ENCODE measurements at places on chromosomes 2 and 18. TPM values are rescaled to one million over a fixed set of nuclear protein-coding genes. Genes with fewer than 3 reads are reported as not detected.
A peak's percentile ranks its signal among the peaks of the same experiment; 100 is the strongest.

DNA sequence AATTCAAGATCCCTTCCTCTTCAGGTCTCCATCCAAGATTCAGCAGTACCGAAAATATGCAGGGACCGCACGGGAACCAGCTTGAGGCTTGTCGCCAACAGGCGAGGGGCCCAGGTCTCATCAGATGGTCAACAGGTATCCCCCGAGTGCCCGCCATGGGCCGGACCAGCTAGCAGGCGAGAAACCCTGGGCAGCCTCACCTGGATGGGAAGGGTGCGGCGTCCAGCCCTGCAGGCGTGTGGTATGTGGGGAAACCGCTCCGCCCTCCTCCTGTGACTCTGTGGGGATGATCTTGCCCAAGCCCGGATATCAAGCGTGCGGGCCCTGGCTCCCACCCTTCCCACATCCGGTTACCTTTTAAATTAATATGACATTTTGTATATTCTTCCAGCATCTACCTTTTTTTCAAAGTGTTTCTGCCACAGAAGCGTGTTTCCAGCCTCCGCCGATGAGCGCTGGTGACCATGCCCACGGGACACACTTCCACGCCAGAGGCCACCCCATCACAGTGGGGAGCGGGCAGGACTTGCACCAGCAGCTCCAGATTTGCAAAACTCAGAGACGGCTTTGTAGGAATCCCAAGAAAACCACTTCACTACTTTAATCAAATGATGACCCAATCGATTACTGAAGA, 33.2 kb downstream of the ZNF516 start:
- H3K36me3 ChIP-seq, result no peaks in the 10 kb centered on the region
- no peak for DNase-seq
- peak overlapping the region; percentile 80 for H3K27ac ChIP-seq

The PIEZO2 gene
- total RNA-seq, result not detected

GRCh38 chr2:27095745-27096651, 9.4 kb downstream of the KHK start:
- peak overlapping the region; percentile 11 for H3K27ac ChIP-seq
- H3K36me3 ChIP-seq, result no peaks in the 10 kb centered on the region
- peaks cover 2% of the 10 kb centered on the region for H3K4me1 ChIP-seq
- no peak overlapping the region for H3K4me3 ChIP-seq

DNA sequence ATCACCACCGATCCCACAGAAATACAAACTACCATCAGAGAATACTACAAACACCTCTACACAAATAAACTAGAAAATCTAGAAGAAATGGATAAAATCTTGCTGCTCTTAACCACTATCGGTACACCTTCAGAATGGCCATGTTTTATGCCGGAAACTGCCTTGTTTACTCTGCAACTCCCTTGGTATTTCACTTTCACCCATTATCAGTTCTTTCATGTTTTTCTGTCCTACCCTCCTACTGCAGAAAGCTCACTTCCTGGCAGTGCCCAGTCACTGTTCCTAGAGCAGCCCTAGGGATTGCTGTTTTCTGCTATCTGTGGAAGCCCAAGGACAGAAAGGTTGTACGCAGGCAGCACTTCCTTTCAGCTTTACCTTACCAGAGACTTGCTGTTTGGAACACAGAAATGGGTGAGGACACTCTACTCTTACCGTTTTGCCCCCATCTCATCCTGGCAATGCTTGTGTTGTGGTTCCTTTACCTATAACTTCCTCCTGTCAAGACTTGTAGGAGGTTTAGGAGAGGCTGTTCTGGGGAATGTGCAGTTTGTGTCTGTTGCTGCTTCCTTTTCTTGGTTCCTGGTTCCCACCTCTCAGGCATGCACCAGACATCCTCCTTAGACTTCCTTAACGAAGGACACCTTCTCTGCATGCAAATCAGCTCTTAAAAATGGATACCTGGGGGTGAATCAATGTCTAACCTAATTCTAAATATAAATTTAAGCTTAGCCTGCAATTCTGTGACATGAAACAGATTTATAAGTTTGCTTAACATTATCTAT, 394.4 kb downstream of the SPAG16 start:
- H3K27me3 ChIP-seq, result no peaks in the 10 kb centered on the region
- no peaks in the 10 kb centered on the region for H3K36me3 ChIP-seq
- no peak overlapping the region for H3K4me3 ChIP-seq
- no peaks in the 10 kb centered on the region for H3K4me1 ChIP-seq
- H3K27ac ChIP-seq, result no peak overlapping the region
- DNase-seq, result no peak

The PFN4 gene
- not detected for total RNA-seq

- H3K4me3 ChIP-seq, result no peak overlapping the region
- DNase-seq, result no peak
- H3K27me3 ChIP-seq, result peaks cover 36% of the 10 kb centered on the region
- no peak overlapping the region for H3K27ac ChIP-seq
- H3K36me3 ChIP-seq, result no peaks in the 10 kb centered on the region
Observed at GRCh38 chr2:217839073-217839749, 163.6 kb downstream of the TNS1 start.

GRCh38 chr18:75654851-75655751, 227.6 kb upstream of the SMIM21 start:
- no peaks in the 10 kb centered on the region for H3K36me3 ChIP-seq
- H3K27me3 ChIP-seq, result peaks cover 9% of the 10 kb centered on the region
- no peak overlapping the region for H3K4me3 ChIP-seq

DNA sequence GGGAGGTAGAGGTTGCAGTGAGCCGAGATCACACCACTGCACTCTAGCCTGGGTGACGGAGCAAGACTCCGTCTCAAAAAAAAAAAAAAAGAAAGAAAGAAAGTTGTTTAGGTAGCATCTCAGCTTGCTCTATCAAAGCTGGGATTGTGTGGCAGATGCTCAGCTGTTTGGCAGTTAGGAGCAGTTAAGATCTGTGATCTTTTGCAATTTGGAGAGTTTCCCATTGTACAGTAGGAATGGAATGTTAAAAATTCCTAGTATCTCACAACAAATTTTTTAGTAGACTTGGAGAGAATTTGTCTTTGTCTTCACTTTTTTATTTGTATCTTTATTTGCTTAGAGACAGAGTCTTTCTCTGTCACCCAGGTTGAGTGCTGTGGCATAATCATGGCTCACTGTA, 122.9 kb upstream of the UNC80 start:
- H3K27me3 ChIP-seq, result no peaks in the 10 kb centered on the region
- no peaks in the 10 kb centered on the region for H3K4me1 ChIP-seq
- H3K4me3 ChIP-seq, result no peak overlapping the region
- H3K36me3 ChIP-seq, result no peaks in the 10 kb centered on the region
- no peak for DNase-seq
- no peak overlapping the region for H3K27ac ChIP-seq

DNA sequence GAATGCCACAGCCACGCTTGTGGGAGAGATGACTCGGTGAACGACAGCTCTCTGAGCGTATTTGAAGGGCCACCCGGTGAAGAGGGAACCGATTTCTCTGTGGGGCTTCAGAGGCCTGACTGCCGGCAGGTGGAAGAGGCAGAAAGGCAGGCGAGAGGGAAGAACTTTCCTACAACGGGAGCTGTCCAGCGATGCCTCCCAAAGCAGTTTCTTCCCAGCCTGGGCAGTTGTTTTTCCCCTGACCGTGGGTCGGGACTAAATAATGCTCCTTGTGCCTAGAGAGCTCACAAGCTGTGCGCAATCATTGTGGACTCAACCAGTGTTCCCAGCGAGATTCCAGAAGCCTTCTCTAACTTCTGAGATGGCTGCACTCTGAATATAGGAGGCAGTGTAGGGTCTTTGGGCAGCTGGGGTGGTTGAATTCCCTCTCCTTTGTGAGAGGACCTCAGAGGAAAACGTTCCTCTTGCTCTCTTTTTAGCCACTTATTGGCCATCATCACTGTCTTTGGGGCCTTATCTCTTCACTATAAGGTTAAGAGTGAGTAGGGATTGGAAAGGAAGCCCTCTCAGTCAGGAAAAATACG, 710 bp downstream of the SEC11C start:
- H3K4me3 ChIP-seq, result peak overlapping the region; percentile 94
- H3K27me3 ChIP-seq, result peaks cover 15% of the 10 kb centered on the region
- H3K27ac ChIP-seq, result peak overlapping the region; percentile 92
- no peak for DNase-seq
- H3K36me3 ChIP-seq, result peaks cover 2% of the 10 kb centered on the region
- peaks cover 40% of the 10 kb centered on the region for H3K4me1 ChIP-seq

The CRYBA2 gene
- total RNA-seq, result not detected

DNA sequence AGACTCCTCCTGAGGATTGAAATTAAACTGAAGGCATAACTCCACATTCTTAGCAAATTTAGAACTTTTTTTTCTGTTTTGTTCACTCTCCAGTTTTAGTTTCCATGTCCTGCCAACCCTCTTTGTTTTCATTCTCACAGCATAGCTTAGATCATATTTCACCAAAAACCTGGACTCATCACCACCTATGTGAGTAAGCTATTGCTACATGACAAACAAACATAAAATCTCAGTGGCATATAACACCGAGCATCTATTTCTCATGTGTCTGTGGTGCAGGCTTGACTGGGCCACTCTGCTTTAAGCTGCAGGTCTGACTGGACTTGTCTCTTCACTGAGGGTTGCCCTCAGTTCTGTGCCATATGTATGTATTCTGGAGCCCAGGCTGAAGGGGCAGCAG, 385.2 kb downstream of the ARHGAP15 start:
- peaks cover 28% of the 10 kb centered on the region for H3K4me1 ChIP-seq
- H3K4me3 ChIP-seq, result no peak overlapping the region
- peaks cover 25% of the 10 kb centered on the region for H3K36me3 ChIP-seq
- H3K27ac ChIP-seq, result no peak overlapping the region
- no peak for DNase-seq

The GMPPA gene
- 27.2 TPM for total RNA-seq

The SMIM21 gene
- not detected for total RNA-seq

DNA sequence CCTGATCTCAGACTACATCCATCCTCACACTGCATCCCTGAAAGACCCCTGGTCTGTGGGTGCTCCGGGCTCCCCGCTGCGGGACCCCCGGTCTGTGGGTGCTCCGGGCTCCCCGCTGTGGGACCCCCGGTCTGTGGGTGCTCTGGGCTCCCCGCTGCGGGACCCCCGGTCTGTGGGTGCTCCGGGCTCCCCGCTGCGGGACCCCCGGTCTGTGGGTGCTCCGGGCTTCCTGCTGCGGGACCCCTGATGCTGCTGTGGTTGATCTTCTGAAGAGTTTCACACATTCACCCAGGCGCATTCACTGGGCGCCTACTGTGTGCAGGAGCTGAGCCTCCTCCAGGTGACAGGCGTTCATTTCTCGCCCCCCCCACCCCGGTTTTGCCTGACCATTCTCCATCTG, 162.7 kb upstream of the SALL3 start:
- peaks cover 38% of the 10 kb centered on the region for H3K27me3 ChIP-seq
- H3K36me3 ChIP-seq, result peaks cover 2% of the 10 kb centered on the region
- no peak overlapping the region for H3K27ac ChIP-seq
- no peak for DNase-seq

GRCh38 chr2:123693836-123694235, 331.3 kb upstream of the CNTNAP5 start:
- no peaks in the 10 kb centered on the region for H3K4me1 ChIP-seq
- H3K27ac ChIP-seq, result no peak overlapping the region
- no peak for DNase-seq
- H3K36me3 ChIP-seq, result no peaks in the 10 kb centered on the region
- H3K4me3 ChIP-seq, result no peak overlapping the region
- no peaks in the 10 kb centered on the region for H3K27me3 ChIP-seq

- H3K36me3 ChIP-seq, result peaks cover 19% of the 10 kb centered on the region
- peak overlapping the region; percentile 29 for H3K27ac ChIP-seq
- no peak overlapping the region for H3K4me3 ChIP-seq
- DNase-seq, result no peak
Observed at GRCh38 chr2:105287692-105288091, 41.8 kb downstream of the TGFBRAP1 start.

DNA sequence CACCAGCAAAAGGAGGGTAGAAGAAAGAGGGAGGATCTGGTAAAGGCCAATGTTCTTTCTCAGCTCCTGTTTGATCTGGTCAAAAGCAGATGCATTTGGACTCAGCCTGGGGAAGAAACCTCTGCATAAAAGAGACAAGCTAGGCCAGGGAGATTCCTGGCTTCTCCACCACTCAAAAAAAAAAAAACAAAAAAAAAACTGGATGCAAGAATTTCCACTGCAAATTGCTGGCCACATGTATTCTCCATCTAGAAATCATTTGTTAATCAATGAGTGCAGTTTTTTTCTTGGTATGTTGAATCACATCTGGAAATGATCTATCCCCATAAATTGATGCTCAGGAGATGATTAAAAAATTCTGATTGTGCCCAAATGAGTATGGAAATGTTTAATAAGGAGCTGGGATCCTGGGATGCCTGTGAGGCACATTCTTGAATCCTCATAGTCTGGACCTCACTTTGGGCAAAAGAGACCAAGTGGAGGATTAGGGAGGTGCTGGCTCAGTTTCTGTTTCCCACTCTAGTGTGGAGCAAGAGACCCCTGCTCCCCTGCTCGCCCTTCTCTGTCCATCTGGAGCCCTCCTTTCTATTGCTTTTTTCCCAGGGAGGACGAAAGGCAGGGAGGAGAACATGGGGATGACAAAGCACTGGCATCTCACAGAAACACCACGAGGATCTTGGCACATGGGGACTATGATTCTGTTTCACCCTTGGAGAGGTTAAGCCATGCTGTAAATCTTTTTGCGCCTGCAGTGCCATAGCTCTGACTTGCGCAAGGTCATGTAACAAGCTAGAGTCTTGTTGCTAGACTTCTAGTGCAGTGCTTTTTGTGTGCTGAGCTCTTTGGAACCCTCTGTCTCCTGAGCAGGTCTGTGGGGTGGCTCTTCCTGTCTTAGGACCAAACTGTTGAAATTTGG, 57.6 kb downstream of the APOB start:
- no peak for DNase-seq
- H3K4me1 ChIP-seq, result no peaks in the 10 kb centered on the region
- no peaks in the 10 kb centered on the region for H3K36me3 ChIP-seq
- H3K27me3 ChIP-seq, result peaks cover 50% of the 10 kb centered on the region
- H3K27ac ChIP-seq, result no peak overlapping the region
- H3K4me3 ChIP-seq, result no peak overlapping the region

The DLGAP1 gene
- 3.9 TPM for total RNA-seq

GRCh38 chr2:16832910-16833309, 167.3 kb upstream of the CYRIA start:
- no peaks in the 10 kb centered on the region for H3K4me1 ChIP-seq
- H3K36me3 ChIP-seq, result no peaks in the 10 kb centered on the region
- no peaks in the 10 kb centered on the region for H3K27me3 ChIP-seq

- no peak for DNase-seq
- no peak overlapping the region for H3K4me3 ChIP-seq
- peaks cover 11% of the 10 kb centered on the region for H3K27me3 ChIP-seq
- no peak overlapping the region for H3K27ac ChIP-seq
Observed at GRCh38 chr2:10985260-10985659, 73.5 kb downstream of the KCNF1 start.

The PMAIP1 gene
- 111 TPM for total RNA-seq

- no peaks in the 10 kb centered on the region for H3K27me3 ChIP-seq
- H3K4me1 ChIP-seq, result peaks cover 63% of the 10 kb centered on the region
- DNase-seq, result no peak
- H3K27ac ChIP-seq, result peak overlapping the region; percentile 83
Observed at GRCh38 chr2:157897106-157897971, 21.2 kb upstream of the ACVR1 start.

GRCh38 chr2:238421695-238422035, 5.1 kb upstream of the ASB1 start:
- H3K27ac ChIP-seq, result no peak overlapping the region
- H3K4me1 ChIP-seq, result peaks cover 12% of the 10 kb centered on the region
- no peak overlapping the region for H3K4me3 ChIP-seq
- no peaks in the 10 kb centered on the region for H3K27me3 ChIP-seq
- DNase-seq, result no peak

Measured in T-helper 17 cell (primary cell).